Stimulated activated CD4-positive, alpha-beta T cell treated with anti-CD3 and anti-CD28 coated beads, Interleukin-12 subunit alpha, Interleukin-12 subunit beta, amount 100 ng/mL, for 48 hours (primary cell): ENCODE measurements at places on chromosomes 13 and 19.

- DNase-seq = no peak
Observed at GRCh38 chr13:30864433-30865122, 41.5 kb upstream of the MEDAG start.

GRCh38 chr13:92196591-92197256 is 798.3 kb downstream of the GPC5 start:
- DNase-seq = no peak

DNA sequence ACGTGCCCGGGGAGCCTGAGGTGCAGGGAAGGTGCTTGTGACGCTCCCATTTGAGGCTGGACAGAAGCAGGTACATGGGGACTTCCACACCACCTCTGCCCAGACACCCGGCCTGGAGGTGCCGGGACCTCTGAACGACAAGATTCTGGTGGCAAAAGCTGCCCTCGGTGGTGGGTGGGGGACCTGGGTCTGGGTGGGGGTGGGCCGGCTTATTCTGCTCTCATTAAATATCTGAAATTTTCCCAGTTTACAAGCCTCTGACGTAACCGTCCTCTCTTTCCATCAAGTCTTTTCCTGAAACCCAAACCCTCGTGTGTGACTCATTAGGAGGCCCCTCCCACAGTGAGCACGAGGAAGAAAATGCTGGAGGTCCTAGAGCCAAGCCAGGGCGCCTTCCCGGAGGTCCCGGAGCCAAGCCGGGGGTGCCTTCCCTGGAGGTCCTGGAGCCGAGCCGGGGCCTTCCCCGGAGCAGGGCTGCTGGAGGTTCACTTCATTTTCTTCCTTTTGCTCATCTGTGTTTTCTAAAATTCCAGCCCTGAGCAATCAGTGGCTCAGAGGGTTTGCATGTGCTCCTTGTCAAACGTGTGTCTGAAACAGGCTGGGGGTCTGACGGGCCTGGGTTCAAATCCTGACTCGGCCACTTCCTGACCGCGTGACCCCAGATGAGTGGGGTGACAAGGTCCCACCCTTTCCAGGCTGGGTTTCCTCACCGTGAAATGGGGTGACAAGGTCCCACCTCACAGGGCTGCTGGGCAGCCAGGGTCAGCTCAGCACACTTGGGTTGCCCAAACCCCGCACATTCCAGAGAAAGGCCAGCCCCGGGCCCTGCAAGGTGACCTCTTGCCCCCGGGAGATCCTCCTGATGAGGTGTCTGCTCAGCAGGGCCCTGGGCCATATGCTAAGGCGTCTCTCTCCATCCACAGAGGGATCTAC is 10.0 kb downstream of the CFD start:
- no peak for DNase-seq

GRCh38 chr19:33803383-33803782 is 6.7 kb downstream of the KCTD15 start:
- no peak for DNase-seq

DNA sequence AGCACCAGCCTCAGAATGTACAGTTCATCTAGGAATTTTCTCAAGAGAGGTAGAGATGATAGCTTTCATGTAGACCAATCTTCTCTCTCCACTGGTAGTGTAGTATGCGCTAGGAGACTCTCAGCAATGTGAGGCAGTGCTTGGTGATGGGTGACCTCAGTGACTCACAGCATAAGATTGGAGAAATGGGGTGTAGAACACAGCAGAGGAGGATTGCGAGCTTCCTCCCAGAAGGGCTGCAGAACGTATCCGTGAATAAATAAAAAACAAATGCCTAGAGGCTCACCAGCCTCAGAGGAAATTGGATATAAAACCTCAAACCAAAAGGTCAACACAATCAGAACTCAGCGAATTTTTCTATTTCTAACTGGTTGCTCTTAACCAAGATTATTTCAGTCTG is 182.9 kb upstream of the RXFP2 start:
- no peak for DNase-seq

GRCh38 chr13:113540523-113540922 is 44.0 kb upstream of the TFDP1 start:
- no peak for DNase-seq

- no peak for DNase-seq
Observed at GRCh38 chr13:30121666-30122065, 185.7 kb downstream of the KATNAL1 start.

DNA sequence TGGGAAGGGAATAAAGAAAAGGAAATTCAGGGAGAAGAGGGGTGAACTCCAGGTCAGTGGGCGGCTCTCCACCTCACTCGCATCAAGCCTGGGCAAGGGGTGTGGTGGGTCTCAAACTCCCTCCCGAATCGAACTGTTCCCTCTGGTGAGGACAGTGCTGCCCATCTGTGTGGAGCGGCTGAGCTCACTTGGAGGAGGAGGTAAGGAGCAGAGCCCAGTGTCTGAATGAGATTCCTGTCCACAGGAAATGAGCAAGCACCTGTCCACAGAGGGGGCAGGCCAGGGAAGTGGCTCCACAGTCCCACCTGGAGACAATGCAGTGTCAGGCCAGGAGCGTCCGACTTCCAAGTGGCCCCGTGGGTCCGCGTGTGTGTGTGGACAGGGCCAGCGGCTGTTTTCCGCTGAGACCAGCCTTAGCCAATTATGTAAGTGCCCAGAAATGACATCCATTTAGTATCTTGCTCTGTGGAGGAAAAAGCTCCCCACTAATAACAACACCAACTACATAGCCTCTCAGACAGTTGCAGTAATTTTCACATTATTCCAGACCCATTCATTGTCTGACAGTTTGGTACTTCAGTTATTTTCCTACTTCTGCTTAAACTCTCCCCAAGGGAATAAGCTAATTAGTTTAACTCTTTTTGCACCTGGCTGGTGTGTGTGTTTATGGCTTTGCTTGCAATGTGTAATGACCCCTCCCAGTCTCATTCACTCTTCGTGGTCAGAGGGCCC is 114.6 kb downstream of the SOX1 start:
- no peak for DNase-seq

DNA sequence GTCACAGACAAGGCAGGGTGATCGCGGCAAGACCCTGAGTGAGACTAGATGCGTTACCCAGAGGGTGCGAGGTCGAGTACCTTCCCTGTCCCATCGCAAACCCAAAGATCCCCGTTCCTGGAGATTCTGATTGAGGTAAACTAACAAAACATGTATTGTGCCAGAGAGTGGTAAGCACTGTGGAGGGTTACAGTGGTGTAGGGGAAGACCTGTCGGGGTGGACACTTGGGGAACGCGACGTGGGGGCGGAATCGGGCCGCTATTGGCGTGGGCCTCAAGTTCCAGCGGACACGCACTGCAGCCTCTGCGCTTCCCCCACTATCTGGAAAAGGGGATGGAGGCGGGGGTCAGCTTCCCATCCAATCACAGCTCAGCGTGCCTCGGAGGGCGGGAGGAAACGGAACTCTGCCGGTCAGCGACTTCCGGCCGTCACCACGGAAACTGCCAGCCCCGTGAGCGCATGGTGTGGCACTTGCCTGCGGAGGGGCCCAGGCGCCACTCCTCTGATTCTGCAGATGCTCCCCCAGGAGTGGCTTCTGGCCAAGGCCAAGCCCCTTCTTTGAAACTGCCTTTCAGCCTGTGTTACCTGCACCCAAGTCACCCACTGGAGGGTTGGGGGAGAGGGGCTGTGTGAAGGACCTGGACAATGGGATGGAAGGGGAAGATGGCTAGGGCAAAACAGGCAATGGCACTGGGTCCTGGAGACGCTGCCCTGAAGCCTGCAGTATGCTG is 1.0 kb upstream of the UBE2M start:
- DNase-seq = peak; percentile 65

DNA sequence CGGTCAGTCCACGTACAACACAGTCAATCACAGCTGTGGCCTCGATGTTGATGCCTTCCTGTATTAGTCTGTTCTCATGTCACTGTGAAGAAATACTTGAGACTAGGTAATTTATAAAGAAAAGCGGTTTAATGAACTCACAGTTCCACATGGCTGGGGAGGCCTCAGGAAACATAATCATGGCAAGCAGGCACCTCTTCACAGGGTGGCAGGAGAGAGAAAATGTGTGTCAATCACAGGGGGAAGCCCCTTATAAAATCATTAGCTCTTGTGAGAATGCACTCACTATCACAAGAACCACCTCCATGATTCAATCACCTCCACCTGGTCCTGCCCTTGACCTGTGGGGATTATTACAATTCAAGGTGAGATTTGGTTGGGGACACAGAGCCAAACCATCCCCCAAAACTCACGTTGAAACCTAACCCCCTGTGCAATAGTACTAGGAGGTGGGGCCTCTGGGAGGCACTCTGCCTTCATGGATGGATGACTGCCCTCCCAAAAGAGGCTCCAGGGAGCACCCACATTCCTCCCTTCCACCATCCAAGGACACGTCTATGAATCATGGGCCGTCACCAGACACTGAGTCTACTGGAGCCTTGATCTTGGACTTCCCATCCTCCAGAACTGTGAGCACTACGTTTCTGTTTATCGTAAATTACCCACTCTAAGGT is 2.3 kb upstream of the PROZ start:
- DNase-seq = no peak

- DNase-seq = peak; percentile 65
Observed at GRCh38 chr19:41872775-41873647, 4.1 kb upstream of the CD79A start.

- DNase-seq = no peak
Observed at GRCh38 chr13:113646921-113647340, 11.1 kb downstream of the ATP4B start.

DNA sequence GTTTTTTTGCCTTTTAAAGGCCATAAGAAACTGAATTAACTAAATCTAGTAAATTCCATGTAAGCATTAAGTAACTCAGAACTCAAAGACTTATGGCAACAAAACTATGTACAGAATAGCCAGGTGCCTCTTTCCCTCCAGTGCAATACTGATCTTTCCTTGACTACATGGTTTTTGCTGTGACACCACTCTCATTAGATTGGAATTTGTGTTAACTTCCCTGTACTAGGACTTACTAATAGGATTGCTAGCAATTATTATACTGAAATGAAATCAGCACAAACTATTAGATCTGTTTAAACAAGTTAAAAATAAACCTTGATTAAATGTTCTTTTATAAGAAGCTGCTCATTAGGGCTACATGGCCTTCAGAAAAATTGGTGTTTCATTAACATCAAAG is 96.3 kb downstream of the DACH1 start:
- DNase-seq = no peak

DNA sequence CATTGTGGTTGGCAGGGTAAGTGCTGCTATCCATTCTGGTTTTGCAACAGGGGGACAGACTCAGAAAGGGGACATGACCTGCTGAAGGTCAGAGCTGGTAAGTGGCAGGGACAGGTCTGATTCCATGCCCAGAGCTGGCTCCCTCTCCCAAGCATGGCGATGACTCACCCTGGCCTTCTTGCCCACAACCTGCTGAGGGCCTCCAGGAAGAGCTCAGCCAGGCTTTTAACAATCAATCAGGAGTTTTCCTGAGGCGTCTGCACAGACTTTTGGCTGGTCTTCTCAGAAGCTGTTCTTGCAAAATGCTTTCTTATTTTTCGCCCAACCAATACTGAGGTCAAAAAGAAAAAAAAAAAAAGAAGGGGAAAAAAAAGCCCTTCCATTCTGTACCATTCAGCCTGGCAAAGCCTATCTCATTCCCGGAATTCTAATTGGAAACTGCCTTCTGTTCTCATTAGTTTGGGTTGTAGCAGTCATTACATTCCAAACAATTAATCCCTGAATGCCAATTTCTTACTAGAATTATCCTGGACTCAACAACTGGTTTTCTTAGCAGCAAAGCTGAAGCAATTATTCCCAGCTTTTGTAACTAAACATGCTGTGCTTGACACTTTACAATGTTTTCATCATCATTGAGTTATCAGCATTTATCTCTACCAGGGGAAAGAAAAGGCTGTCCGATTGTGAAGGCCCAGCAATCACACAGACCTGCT is 17.7 kb downstream of the SIAH3 start:
- DNase-seq = no peak

DNA sequence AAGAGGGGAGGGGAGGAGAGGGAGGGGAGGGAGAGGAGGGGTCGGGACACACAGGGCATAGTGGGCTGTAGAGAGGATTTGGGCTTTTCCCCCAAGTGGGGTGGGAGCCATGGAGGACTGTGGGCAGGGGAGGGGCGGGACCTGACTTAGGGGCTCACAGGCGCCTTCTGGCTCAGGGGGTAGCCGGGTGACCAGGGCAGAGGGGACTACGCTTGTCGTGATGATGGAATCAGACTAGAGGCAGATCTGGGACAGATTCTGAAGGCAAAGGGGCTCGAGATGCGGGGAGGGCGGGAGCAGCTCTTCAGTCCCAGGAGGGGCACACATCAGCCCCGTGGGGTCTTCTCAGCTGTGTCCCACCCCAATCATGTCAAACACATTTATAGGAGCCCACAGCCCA is 13.5 kb downstream of the NDUFA11 start:
- DNase-seq = no peak

- DNase-seq = no peak
Observed at GRCh38 chr13:34290661-34291060, 472.7 kb downstream of the RFC3 start.

- DNase-seq = no peak
Observed at GRCh38 chr13:70893832-70894231, 785.6 kb upstream of the KLHL1 start.

- DNase-seq = no peak
Observed at GRCh38 chr13:80314711-80315653, 25.9 kb downstream of the SPRY2 start.

- DNase-seq = no peak
Observed at GRCh38 chr13:73036566-73036965, 22.2 kb upstream of the KLF5 start.

DNA sequence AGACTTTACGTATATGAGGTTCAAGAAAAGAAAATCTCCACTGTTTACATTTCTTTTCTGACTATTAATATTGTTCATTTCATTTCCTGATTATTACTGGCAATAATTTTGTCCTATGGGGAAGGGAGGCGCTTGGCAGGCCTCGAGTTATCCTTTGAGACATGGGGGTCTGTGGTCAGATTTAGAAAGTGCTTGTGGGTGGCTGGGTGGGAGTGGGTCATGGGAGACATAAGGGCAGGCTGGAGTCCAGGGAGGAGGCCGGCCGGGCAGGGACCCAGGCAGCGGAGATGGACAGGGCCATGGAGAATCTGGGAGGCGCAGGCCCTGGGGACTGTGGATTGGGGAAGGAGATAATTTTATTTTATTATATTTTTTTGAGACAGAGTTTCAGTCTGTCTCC is 40.1 kb downstream of the LTBP4 start:
- DNase-seq = no peak

GRCh38 chr13:64054321-64054720 is 2638.7 kb upstream of the PCDH20 start:
- DNase-seq = no peak

DNA sequence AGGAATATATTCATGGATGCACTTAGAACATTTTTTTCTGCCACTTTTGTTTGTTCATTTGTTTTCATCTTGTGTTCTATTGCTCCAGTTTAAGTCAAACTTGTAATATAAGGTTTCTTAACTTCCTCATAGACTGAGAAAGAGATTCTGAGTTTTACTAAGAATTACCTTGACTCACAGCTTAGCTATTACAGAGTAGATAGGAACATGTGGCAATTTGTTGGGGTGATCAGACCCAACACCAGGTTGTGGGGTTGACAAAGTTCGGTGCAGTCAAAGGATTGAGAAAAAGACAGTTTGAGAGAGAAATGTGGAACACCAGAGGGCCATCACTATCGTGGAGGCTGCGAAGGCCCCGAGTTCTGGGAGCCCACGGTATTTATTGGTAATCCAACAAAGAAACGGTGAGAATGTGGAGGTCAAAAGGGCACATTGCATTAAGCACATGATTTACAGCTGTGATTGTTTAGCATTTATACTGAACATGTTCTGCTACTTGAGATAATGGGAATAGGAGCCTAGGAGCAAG is 2526.0 kb downstream of the PCDH9 start:
- no peak for DNase-seq
